ENCODE measurements at places on chromosomes 11 and 22.

DNA sequence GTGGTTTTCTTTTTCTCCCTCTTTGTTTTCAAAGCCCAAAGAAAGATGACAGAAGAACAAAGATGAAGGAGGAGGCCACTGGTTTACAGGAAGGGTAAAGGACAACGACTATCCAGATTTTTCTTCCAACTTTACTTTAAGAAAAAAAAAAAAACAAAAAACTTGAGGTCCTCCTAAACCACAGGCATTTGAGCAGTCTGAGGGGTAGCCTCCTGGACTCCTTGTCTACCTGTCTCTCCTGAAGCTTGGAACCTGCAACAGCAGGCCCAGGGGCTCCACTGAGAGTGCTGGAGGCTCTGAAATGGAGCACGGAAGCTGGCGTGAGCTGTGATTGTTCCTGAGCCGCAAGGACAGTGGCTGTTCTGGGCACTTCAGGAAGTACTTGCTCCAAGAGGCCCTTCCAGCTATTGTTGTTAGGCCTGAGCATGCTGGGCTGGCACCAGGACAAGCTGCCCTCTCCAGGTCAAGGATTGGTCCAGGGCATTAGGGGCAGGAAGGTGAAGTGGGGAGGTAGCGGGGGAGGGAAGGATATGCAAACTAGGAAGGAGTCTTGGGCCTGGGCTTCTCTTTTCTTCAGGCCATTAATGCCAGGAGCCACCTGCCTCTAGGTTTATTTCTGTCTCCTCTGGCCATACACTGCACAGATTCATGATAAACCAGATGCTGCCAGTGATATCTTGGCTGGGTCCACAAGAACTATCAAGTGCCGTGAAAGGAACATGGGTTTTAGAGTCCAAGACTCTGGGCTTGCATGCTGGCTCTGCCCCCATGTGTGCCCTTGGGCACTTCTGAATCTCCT lies 147.3 kb downstream of the CCDC34 start:
- no peak for DNase-seq

GRCh38 chr11:16126362-16126761 lies 230.0 kb downstream of the SOX6 start:
- peak; percentile 56 for DNase-seq

DNA sequence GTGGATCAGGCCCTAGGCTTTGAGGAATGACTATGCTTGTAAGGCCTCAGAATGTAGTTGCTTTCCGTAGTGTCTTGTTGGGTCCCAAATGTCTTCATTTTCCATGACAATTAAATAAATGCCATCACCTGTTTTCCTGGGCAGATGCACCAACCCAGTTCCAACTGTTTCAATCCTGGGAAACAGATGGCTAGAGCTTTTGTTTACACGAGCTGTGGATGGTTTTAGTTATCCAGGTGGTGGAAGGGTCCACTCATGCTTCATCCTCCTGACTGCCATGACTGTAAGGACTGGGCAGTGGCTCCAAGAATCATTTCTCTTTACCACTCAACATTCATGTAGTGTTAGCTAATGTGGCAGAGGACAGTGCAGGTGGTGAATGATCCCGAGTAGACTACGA lies 8.6 kb downstream of the RCN1 start:
- DNase-seq: no peak

GRCh38 chr11:36454941-36455631 lies 55.0 kb downstream of the TRAF6 start:
- no peak for DNase-seq

DNA sequence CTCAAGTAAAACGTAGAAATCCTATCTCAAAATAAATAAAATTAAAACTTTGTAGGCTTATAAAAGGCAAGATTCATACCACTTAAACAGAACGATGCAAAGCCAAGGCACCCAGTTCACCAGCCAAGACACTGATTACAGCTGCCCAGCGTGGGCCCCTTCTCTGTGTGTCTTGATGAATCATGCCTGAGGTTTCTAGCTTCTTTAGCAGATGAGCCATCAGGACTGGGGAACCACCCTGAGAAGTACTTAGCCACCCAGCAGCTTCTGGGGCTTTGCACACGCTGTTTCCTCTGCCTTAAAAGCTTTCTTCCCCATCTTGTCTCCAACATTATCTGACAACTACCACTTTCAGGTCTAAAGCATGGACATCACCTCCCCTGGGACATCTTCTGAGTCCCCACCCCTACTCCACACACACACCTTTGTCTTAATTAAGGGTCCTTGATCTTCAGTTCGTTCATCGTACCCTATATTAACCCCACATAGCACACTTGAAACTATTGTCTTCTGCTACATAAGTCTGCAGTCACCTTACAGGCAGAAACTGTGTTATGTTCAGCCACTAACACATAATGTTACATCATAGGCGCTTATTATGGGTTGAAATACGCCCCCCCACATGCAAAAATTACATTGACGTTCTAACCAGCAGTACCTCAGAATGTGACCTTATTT lies 8.7 kb upstream of the LAYN start:
- DNase-seq: peak; percentile 77

GRCh38 chr11:75325713-75326438 lies 25.6 kb downstream of the ARRB1 start:
- peak; percentile 93 for DNase-seq

DNA sequence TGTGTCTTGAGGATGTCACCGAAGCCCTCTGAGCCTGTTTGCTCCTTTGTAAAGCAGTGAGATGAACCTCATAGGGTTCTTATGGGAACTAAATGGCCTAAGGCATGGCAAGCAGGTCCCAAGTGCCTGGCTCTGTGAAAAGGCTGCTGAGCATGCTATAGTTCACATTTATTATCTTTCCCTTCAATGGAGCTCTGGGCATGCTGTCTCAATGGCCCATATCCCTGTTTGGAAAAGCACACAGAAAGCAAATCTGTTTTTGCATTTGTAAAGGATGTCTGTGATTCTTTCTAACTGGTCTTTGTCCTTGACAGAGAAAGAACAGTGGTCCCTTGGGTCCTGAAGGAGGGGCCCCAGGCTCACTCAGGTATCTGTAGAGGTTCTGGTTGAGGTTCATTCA lies 26.4 kb downstream of the RTCB start:
- no peak for DNase-seq

DNA sequence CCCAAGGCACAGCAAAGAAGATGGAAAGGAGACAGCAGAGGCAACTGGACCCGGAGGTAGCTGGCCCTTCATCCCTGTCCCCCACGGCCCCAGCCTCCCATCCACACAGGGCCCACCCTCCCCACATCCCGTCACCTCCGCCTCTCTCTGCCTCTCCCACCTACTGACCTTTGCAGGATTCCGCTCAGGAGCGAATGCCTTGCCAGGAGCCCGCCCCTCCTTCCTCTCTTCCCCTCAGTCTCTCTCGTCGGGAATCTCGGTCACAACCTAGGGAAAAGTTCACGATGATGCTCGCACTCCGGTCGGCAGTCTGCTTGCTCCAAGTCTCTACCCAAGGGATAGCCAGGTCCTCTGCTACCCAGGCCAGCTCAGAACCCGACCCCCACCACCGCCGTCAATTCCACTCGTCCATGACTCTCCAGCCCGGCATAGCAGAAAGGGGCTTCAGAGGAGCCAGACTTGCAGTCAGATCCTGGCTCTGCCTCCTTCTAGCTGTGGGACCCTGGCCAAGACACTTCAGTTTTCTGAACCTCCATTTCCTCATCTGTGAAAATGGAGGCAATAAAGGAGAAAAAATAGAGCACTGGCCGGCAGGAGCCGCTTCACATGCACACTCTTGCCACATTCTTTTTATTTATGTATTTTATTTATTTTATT lies 10.2 kb downstream of the AHNAK start:
- DNase-seq: no peak

DNA sequence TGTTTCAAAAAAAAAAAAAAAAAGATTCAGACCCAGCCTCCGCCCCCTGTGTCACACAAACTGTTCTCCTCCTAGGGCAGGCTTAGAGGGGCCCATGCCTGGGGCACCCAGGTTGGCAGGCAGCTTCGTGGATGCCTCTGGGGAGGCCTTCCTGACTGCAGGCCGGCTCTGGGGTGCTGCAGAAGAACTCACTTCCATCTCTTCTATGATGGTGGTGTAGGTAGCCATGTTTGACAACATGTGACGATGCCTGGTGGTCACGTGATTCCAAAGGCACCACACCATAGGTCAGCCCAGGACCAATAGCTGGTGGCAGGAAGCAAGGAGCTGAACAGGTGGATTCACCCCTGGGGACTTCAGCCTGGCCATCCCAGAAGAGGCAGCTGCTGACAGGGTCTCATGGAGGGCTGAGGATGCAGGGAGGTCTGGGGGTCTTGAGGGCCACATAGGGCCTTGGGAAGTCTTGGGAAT lies 24.1 kb upstream of the CELSR1 start:
- DNase-seq: no peak

DNA sequence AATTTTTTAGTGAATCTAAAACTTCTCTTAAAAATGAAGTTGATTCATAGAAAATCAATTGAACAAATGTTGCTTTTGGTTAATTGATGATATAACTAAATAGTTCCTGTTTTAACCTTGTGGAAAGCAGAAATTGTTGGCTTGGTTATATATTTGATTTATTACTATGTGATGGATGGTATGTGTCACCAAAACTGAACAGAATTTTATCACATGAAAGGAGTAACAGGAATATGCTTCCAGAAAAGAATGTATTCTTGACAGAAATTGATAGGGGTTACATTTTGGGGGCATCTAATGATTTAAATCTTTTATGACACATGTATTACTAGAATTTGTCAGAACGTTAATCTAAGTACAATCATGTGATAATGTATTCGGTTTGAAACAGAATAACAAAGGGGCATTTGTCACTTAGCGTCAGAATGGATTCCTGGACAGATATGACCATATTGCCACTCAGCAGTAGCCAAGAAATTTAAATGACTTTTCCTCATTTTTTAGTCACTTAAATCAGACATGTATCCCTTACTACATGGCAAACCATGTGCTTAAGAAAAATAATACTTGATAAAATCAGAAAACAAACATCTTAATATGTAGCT lies 295.2 kb downstream of the GRM5 start:
- DNase-seq: no peak

- no peak for DNase-seq
Observed at GRCh38 chr11:48017105-48017830, 36.9 kb downstream of the PTPRJ start.

GRCh38 chr22:28435140-28435768 lies 244.4 kb downstream of the TTC28 start:
- DNase-seq: no peak

- DNase-seq: no peak
Observed at GRCh38 chr11:11845551-11845950, 3.8 kb downstream of the USP47 start.

DNA sequence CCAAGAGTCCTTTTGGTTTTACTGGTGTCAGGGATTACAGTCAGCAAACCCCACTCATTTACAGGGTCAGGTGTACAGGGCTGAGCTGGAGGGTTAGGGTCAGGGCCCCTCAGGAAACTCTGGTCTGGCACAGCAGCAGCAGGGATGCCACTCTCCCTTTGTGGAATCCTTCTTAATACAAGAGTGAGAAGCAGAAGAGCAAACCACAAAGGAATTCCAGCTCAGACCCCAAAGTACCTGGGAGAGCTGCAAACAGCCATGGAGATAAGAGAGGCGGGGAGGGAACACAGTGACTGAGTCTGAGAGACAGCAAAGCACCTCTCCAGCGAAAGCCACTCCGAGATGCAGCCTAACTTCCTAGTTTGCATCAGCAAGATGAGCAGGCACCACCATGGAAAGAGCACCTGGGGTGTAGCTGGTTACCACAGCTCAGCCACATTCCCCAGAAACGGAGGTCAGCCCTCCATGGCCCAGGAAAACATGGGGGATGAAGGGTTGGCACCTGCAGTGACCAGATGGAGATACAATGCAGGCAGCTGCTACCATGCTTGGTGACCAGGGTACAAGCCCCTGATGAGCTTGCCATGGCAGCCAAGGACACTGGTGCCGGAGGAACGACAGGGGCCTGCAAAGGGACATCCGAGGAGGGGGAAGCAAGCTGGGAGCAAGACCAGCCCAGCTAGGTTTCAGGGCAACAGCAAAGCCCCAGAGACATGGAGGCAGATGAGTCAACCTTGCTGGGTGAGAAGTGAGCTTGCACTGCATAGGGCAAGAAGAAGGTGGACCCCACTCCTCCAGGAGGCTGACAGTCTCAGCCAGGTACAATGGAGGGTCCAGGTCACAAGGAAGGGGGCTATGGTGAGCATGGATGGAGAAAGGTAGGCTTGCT lies 3.9 kb downstream of the BET1L start:
- no peak for DNase-seq

DNA sequence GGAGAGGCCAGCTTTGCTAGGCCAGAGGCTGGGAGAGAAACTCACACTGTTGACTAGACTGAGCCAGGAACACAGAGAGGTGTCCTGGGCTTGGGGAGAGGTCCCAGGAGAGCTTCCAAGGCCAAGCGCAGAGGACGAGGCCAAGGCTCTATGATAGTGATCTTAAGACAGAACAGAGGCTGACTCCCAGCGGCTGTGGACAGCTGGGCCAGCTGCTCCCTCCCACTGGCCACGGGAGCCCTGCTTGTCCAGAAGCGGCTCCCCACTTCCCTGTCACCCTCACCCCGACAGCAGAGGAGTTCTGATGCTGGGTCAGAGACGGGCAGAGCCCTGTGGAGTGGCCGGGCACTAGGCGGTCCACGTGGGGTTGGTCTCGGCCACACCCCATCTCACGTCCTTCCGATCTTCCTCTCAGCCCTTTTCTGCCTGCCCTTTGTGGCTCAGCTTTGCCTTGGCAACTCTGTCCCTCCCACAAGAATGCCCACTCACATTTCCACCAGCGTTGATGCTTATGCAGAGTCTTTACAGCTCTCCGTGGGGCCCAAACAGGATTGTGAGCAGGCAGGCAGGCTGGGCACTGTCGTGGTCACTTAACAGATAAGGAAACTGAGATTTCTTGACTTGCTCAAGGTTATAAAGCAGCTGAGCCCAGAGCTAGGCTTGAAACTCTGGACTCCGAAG lies 68.2 kb downstream of the FBXO7 start:
- no peak for DNase-seq

GRCh38 chr11:8047382-8047781 lies 33.6 kb upstream of the TUB start:
- no peak for DNase-seq

- no peak for DNase-seq
Observed at GRCh38 chr11:47132490-47132889, 44.2 kb downstream of the ARFGAP2 start.

DNA sequence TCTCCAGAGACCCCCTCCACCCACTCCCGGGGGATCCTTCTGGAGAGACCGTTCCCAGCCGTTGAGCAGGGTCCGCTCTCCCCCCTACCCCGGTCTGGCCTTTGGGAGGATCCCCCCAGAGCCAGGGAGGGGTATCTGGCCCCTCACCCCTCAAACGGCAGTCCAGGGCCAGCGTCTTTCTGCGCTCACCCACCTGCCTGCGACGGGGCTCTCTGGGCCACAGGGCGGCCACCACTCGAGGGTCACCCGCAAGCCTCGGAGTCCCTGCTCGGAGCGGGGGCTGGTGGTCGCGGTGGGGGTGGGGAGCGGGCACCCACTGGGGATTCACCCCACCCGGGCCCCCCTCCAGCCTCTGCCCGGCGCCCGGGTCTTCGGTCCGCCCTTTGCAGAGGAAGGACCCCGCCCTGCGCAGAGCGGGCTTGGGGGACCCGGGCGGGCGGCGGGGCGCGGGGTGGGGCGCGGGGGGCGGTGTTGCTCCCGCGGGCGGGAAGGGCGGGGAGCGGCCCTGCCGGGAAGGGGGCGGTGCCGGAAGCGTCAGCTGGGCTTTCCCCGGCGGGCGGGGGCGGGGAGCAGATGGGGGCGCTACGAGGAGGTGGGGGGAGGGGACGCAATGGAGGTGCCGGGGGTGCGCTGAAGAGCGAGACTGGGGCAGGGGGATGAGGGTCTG lies 16.6 kb downstream of the CRELD2 start:
- peak; percentile 79 for DNase-seq

GRCh38 chr11:15819679-15820286 lies 536.6 kb downstream of the SOX6 start:
- peak; percentile 75 for DNase-seq

GRCh38 chr11:44950031-44950624 lies 555 bp downstream of the TP53I11 start:
- DNase-seq: no peak
